ENCODE measurements at places on chromosomes 12 and 14. TPM values are rescaled to one million over a fixed set of nuclear protein-coding genes. Genes with fewer than 3 reads are reported as not detected.
A peak's percentile ranks its signal among the peaks of the same experiment; 100 is the strongest.

GRCh38 chr12:108884116-108885012 is 4.5 kb downstream of the DAO start:
- DNase-seq: peak; percentile 72

- DNase-seq: no peak
Observed at GRCh38 chr14:71956920-71957563, 24.8 kb downstream of the RGS6 start.

DNA sequence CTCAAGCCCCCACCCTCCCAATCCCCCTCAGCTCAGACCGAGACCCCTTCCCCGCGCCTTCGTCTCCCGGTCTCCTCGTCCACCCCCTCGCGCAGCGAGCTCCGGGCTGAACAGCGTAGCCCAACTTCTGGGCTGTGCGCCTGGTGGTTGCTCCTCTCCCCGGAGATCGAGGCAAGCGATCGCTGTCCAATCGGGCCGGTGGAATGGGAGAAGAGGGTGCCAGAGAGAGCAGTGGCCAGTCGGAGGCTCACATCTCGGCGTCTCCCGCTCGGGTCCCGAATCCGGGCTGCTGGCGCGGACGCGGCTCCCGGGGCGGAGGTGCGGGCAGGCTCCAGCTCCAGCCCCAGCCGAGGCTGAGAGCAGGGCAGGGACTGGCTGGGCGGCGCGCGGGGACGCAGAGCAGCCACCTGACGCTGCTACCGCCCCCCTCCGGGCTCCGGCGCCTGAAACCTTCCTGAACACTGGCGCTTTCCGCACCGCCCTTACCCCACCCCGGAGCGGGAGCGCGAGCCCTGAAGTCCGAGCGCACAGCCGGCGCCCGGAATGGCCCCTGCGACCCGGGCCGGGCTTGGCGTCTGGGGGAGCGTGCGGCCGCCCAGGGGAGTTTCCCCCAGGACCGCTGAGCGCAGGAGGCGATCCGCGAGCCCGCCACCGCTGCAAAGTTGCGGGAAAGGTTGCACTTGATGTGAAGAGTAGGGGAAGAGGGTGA is 508 bp upstream of the KCNH5 start:
- no peak for DNase-seq

- DNase-seq: no peak
Observed at GRCh38 chr14:96986256-96987085, 189.3 kb downstream of the VRK1 start.

- DNase-seq: no peak
Observed at GRCh38 chr12:121531356-121531750, 49.5 kb downstream of the KDM2B start.

DNA sequence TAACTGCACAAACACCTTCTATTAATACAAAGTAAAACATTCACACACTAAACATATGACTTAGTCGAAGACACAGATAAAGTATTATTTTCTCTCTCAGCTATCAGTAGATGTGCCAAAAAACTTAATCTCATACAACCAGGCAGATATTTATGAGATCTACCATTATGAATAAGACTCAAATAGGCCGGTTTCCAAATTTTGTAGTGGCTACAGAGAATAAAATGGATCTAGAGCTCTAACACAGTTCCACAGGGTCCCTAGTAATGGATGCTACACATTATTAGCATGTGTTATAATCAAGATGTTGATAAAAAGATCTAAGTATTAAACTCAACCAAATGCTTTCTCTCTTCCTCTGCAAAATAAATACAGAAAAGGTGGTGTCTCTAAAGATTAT is 10.4 kb downstream of the SAV1 start:
- DNase-seq: no peak

DNA sequence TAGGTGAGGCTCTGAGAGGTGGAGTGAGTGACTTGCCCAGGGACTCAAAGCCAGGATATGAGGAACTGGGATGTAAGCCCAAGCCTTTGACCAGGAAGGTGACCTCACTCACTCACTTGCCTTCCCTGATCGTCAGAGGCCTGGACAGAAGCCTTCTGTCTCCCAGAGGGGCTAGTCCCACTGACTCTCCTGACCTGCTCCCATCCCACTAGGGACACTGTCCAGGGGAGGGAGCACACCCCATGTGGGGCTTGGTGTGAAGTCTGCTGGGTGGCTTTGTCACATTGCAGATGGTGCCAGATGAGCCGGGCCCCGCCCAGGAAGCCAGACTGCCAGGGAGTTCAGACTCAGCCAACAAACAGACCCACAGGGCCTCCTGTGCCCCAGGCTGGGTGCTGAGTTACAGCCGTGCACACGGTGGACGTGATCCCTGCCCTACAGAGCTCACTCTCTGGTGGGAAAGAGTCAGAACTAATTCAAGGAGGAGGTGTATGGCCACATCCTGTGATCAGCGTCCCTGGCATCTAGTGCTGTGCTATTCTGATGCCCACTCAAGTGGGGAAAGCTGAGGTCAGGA is 28.3 kb downstream of the MMAB start:
- no peak for DNase-seq

- DNase-seq: peak; percentile 30
Observed at GRCh38 chr12:47218191-47218654, 138.5 kb upstream of the AMIGO2 start.

DNA sequence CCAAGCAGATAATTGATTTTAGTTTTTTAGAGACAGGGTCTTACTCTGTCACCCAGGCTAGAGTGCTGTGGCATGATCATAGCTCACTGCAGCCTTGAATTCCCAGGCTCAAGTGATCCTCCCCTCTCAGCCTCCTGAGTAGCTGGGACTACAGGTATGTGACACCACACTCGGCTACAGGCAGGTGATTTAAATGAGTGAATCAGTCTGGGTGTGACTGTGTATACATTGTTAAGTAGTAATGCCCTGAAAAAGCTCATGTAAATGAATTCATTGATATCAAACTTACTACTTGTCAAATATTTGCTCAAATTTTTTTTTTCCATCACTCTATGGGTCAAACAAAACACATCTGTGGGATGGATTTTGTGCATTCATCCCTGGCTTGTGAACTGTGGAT is 6.3 kb upstream of the USP44 start:
- no peak for DNase-seq

Gene CBX5
- total RNA-seq: 115 TPM
